Stimulated activated CD4-positive, alpha-beta T cell treated with anti-CD3 and anti-CD28 coated beads, Interleukin-12 subunit alpha, Interleukin-12 subunit beta, amount 100 ng/mL, for 24 hours (primary cell): ENCODE measurements at places on chromosomes 12 and 14.
A peak's percentile ranks its signal among the peaks of the same experiment; 100 is the strongest.

DNA sequence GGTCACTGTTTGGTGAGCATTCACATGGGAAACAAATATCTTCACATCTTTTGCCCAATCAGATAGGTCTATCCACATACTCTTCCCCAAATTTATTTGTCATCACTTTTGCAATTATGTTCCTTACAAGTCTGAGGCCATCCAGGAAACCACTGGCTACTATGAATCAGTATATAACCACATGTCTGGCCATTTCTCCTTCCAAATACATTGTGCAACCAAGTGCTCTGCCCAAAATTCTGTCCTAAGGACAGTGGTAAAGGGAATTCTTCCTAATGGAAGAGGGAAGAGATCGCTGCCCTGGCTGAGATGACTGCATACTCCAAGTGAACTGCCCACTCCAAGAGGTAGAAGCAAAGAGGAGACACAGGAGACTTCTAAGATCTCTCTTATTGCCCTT, 148.9 kb upstream of the MAX start:
- no peak for DNase-seq

DNA sequence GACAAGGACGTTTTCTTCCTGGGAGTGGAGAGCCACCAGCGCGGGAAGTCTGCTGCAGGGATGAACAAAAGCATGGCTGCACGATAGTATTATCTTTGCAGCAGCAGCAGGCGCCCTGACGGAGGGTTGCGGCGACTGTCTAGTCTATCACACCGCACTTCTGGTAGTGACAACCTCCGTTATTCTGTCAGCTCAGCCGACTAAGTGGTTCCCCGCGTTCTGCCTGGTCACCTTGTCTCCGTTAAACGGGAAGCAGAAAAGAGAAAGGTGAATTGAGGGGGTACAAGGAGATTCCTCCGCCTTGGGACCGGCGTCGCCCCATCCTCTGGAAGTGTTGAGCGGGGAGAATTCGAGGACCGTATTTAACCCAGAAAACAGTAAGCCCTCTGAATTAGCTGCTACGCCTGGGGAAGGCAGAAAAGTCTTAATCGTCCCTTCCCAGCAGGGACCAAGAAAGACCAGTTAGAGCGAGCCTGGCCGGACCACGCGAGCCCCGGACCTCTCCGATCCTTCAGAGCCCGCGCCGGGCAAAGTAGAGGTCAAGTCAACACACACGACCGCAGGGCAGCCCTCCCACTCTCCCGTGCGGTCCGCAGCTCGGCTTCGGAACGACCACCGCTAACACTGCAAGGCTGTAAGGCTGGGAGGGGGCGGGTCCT, 536 bp upstream of the DAAM1 start:
- peak; percentile 6 for DNase-seq

- DNase-seq = no peak
Measured at GRCh38 chr14:33855672-33856071, 95.2 kb downstream of the EGLN3 start.

DNA sequence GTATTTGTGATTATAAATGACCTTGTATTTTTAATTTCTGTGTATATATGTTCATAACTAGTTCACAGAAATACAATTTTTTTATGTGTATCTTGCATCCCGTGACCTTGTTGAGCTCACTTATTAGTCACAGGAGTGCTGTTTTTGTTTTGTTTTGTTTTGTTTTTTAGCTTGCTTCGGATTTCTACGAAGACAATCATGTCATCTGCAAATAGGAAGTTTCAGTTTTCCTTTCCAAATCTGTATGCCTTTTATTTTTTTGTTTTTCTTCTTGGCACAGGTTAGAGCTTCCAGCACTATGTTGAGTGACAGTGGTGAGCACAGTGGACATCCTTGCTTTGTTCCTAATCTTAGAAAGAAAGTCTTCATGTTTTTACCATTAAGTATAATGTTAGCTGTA, 229.2 kb upstream of the GARIN6 start:
- DNase-seq = no peak

- DNase-seq = peak; percentile 18
Measured at GRCh38 chr12:31929027-31929526, 30.1 kb upstream of the RESF1 start.

GRCh38 chr14:59422069-59422881, 42.9 kb downstream of the GPR135 start:
- DNase-seq = no peak

DNA sequence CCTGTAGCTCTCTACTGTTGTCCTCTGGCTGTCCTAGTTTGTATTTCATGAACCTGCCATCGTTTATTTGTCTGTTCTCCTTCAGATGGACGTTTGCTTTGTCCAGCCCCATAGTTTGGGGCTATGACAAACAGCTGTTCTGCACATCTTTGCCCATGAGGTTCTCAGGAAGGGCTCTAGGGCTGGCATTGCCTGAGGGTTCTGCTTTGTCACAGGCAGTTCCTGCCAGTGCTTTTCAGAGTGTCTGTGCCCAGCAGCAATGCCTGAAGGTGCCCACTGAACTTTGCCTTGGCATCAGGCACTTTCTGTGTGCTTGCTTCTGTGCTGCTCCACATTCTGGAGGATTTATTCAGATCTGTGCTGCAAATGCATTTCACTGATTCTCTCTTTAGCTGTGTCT, 361.3 kb downstream of the TMEM121 start:
- DNase-seq = no peak
